Hepatocyte (in vitro differentiated cells): ENCODE measurements at places on chromosomes 7 and 10. TPM values are rescaled to one million over a fixed set of nuclear protein-coding genes. Genes with fewer than 3 reads are reported as not detected.

The RABGEF1 gene
- total RNA-seq: 27.5 and 28.1 TPM in 2 replicates

The PNLIP gene
- total RNA-seq: 0.13 TPM in 1 of 2 replicates, not detected in the other

DNA sequence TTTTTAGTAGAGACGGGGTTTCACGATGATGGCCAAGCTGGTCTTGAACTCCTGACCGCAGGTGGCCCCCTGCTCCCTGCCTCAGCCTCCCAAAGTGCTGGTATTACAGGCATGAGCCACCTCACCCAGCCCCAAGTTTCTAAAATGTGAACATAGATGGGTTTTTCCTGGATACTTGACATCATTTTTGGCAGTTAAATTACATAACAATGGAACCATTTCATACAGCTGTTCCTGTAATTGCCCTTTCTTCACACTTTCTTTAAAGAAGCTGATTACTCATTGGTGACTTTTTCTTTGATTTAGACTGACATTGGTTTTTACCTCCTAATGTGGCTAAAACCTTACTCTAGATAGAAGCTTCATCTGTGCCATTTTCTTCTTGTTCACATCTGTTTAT is 5.9 kb downstream of the ZKSCAN1 start:
- DNase-seq: no peak

DNA sequence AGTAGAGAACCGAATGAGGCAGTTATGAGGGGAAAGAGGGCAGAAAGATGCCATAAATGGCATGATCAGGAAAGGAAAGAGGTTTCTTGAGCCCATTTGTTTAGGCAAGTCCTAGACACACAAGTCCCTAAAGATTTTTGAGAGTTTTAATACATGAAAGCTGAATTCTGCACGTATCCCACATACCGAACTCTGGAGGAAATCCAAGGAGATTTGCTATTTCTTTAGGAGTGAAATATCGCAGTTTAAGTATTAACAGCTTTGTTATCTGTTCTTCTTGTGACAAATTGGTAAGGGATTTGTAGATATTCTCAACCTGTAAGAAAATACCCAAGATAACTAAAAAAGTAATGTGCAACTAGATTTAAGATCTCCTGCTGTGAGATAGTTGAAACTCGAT is 23.7 kb upstream of the CUBN start:
- no peak for DNase-seq

GRCh38 chr10:103575416-103576075 is 82.0 kb downstream of the NEURL1 start:
- no peak for DNase-seq

GRCh38 chr7:105130048-105130447 is 116.0 kb downstream of the KMT2E start:
- no peak for DNase-seq

GRCh38 chr7:98511175-98511574 is 105.9 kb upstream of the NPTX2 start:
- DNase-seq: no peak

The MBL2 gene
- total RNA-seq: 0.64 and 1.1 TPM in 2 replicates

- no peak for DNase-seq
Observed at GRCh38 chr7:157898261-157898660, 561.5 kb downstream of the DNAJB6 start.

The OR2A5 gene
- total RNA-seq: 0.44 and 0.77 TPM in 2 replicates

The GSDME gene
- 33.9 and 35.1 TPM in 2 replicates for total RNA-seq

DNA sequence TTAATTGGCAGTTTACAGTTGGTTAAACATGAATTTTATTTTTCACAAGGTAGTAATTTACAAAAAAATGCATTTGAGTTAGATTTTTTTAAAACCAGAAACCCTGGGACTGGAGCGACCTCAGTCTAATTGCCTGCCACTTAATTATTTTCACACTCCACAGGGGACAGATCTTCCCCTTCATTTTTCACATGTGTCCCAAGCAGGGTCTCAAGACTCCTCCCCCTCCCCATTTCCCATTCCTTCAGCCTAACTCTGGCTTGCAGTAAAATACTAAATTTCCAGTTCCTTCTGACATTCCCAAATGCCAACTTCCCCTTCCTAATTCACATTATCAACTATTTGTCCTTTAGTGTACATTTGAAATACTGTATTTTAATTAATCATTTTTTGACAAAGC is 948 bp downstream of the ZNF138 start:
- no peak for DNase-seq

The RBP4 gene
- total RNA-seq: 494 and 527 TPM in 2 replicates

The FOXL3 gene
- total RNA-seq: not detected in 2 replicates

The AKR1B15 gene
- total RNA-seq: 4.8 and 6.3 TPM in 2 replicates

The SKIDA1 gene
- total RNA-seq: 1.9 and 2.3 TPM in 2 replicates

The GRB10 gene
- total RNA-seq: 51.0 and 65.9 TPM in 2 replicates

GRCh38 chr10:51846856-51847506 is 147.6 kb upstream of the CSTF2T start:
- no peak for DNase-seq

GRCh38 chr10:31876652-31877352 is 51.8 kb downstream of the ARHGAP12 start:
- DNase-seq: no peak

The PCGF5 gene
- 31.7 and 38.7 TPM in 2 replicates for total RNA-seq

The C10orf95 gene
- 5.6 and 7.7 TPM in 2 replicates for total RNA-seq

DNA sequence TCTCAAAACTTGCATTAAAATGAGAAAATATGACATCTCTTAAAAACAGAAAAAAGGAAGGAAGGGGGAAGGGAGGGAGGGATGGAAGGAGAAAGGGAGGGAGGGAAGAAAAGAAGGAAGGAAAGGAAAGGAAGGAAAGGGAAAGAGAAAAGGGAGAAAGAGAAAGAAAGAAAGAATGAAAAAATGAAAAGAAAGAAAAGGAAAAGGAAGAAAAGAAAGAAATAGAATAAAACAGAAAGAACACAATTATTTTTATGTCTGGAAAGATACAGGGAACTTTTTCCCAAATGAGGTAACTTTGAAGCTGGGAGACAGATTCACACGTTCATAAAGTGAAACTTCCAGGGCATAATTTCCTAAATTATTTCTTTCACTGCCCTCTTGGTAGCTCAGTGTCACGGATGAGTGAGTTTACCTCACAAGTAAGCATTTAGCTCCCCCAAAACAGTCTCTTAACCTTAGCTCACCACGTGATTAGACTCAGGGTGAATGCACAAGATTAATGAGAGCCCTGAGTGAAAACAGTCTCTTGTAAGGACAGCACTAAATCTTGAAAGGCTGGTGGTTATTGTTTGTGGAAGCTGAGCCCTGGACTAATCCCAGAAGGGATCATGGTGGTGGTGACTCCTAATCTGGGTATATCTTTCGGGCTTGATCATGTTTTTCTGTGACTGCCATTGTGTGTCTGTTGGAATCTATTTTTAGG is 74.1 kb upstream of the HDAC9 start:
- no peak for DNase-seq

- no peak for DNase-seq
Observed at GRCh38 chr10:121069061-121069850, 218.1 kb downstream of the WDR11 start.

GRCh38 chr10:89481662-89482061 is 53.7 kb downstream of the SLC16A12 start:
- peak; percentile 51 for DNase-seq

The EXOC6 gene
- 11.7 and 16.0 TPM in 2 replicates for total RNA-seq

DNA sequence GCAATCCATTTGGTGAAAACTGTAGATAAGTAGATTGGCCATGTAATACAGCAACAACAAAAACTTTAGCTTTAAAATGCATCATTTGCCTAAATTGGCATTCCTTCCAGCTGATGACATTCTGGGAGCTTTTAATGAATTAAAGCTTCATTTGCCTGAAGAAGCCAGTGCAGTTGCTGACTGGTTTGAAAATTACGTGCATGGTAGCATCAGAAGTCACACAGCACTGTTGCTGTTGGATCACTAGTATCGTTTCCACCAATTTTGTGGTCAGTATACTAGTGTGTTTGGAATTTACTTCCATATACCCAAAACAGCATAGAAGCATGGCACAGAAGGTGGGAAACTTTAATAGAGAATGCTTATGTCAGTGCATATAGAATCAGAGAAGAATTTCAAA is 194.9 kb downstream of the ETV1 start:
- no peak for DNase-seq

DNA sequence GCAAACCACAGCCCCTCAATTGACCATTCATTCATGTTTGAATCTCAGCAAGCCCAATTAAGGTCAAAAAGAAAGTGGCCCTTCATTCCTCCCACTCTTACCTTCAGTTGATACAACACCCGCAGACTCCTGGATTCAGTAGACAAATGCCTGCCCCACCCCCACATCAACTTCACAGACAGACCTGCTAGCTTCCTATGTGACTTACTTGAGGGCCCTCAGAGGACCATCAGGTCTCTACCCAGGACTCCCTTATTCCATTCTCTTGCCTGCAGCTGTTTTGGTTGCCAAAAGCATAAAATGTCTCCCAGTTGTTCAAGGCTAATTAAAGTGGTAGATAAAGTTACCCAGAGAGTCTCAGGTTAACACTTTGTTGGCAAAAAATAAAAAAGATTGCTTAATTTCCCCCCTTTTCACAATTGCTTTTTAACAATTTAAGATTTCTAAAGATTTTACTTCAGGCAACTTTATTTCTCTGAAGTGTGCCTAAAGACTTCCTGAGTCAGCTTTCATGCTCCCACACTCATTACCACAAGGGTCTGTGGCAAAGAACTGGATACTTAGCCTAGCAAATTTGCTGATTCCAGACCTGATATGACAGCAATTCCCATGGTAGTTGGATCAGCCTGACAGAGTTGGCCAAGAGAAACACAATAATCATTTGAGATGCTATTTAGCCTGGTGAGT is 3.3 kb upstream of the MTERF1 start:
- DNase-seq: no peak

The CNPY1 gene
- total RNA-seq: not detected in 2 replicates

The PLPP4 gene
- total RNA-seq: 1.5 and 3.4 TPM in 2 replicates

DNA sequence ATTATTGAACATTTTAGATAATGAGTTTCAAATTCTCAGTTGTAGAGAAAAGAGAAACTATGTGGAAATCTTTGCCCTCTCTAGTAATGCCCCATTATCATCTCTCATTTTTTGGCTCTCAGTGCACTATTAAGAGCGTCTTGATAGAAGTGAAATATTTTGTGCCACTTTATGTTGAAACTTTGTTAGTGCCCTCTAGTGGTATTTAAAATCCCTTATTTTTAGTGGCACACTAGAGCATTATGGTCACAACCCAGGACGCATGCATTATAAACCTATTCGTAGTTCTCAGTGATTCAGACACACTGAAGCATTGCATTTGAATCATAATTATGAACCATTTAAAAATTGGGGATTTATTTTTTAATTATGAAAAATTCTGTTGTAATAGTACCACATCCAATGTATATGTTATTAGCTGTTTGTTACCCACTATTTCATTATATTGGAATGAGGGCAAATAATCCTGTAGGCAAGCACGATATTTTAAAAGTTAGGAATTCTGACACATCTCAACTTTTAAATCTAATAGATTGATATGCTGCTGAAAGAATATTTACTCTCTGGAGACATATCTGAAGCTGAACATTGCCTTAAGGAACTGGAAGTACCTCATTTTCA is 21.9 kb downstream of the PDCD4 start:
- DNase-seq: peak; percentile 54

DNA sequence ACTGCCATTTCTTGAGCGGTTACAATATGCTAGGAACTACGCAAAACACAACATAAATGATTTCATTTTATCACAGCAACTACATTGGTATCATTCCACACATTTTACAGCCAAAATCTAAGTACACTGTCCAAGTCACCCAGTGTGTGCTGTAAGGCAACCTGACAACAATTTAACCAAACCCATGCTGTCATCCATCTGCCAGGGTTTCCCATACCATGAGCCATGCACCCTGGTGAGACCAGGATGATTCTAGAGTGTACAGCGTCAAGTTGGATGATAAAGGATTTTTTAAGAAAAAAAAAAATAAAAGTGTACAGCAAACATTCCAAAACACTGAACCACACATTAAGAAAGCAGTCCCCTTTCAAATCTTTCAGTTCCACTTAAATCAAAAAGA is 52.9 kb downstream of the PIK3AP1 start:
- DNase-seq: no peak

GRCh38 chr10:30751678-30752331 is 122.3 kb upstream of the LYZL2 start:
- DNase-seq: peak; percentile 81

GRCh38 chr7:141291541-141291940 is 217.7 kb downstream of the TMEM178B start:
- no peak for DNase-seq

DNA sequence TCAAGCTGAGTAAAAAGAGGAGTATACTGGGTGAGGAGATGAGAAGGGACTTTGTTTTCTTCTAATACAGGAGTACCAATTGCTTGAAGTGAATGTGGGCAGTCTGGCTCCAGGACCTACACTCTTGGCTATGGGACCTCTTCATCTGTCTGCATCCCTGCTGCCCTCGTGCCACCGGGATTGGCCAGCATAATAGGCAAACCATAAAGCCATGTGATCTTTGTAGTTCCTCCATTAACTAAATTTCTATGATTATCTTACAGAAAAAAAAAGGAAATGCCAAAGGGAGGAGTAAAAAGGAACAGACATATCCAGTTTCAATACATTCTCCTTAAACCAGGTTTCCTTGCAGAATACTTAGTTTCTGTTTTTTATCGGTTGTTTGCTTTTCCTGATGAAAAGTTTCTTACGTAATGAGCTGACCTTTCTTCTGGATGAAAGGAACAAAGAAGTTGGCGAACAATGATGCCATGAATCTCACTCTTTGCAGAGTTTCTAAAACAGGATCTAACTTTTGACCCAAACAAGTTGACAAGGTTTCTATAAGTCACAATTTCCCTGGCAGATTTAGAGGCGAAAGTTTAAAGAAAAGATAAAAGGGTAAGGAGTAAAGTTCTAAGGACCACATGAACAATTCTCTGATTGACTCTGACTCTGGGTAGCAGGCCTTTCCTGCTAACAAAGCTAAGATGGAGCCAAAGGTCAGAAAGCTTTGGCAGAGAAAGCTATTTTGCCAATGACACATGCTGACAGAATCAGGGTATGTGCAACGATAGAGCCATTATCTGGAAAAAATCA is 54.1 kb downstream of the LAMB1 start:
- no peak for DNase-seq

The BICC1 gene
- 16.4 and 20.4 TPM in 2 replicates for total RNA-seq

GRCh38 chr7:6169805-6170520 is 102.5 kb downstream of the CYTH3 start:
- DNase-seq: no peak

The UCMA gene
- not detected in 2 replicates for total RNA-seq

The ADGRA1 gene
- total RNA-seq: 0.47 TPM in 1 of 2 replicates, not detected in the other
